ENCODE measurements at places on chromosomes 12 and 14. TPM values are rescaled to one million over a fixed set of nuclear protein-coding genes. Genes with fewer than 3 reads are reported as not detected.

The PLEKHA5 gene
- total RNA-seq = 39.8 TPM

The GYS2 gene
- total RNA-seq = not detected

The RNU7-1 gene
- total RNA-seq = not detected

The CCDC177 gene
- total RNA-seq = 7.5 TPM

The LBHD2 gene
- total RNA-seq = not detected

The TRAF3 gene
- 25.8 TPM for total RNA-seq

The SIX6 gene
- total RNA-seq = not detected

DNA sequence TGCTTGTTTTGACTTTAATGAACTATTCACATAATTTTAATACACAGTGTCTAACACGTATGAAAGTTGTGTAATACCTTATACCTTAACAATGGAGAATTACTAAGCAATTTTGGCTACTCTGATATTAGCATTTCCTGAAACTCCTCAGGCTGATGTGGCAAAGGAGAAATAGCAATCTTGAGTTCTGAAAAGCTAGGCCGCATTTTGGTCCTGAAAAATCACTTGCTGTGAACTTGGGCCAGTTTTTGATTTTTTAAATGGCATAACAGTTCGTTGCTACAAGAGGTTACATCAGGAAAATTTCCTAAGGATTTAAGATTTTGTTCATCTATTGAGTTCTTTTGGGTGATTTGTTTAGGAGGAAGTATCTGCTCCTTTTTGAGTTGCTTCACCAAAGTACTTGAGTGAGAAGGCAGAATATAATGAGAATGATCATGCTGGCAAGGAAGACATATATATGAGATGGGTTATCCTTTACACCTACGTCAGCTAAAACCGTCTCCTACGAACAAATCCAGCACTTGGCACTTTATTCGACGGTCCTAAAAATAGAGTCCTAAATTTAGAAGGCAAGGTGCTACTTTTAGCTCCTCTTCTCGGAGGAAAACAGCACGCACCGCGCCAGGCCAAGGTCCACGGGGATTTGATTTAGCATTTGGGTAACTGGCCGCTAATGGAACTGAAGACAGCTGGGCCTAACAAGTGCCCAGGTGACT is 32.2 kb downstream of the MIA2 start:
- H3K36me3 ChIP-seq = no peaks in the 10 kb centered on the region
- H3K27ac ChIP-seq = peak overlapping the region; percentile 83
- no peak for DNase-seq
- H3K27me3 ChIP-seq = no peaks in the 10 kb centered on the region
- H3K4me3 ChIP-seq = peak overlapping the region; percentile 96
- H3K4me1 ChIP-seq = peaks cover 30% of the 10 kb centered on the region

GRCh38 chr14:71995741-71996140 is 63.5 kb downstream of the RGS6 start:
- peaks cover 4% of the 10 kb centered on the region for H3K4me1 ChIP-seq
- DNase-seq = no peak
- H3K27me3 ChIP-seq = no peaks in the 10 kb centered on the region
- H3K27ac ChIP-seq = peak overlapping the region; percentile 41
- peaks cover 7% of the 10 kb centered on the region for H3K36me3 ChIP-seq

DNA sequence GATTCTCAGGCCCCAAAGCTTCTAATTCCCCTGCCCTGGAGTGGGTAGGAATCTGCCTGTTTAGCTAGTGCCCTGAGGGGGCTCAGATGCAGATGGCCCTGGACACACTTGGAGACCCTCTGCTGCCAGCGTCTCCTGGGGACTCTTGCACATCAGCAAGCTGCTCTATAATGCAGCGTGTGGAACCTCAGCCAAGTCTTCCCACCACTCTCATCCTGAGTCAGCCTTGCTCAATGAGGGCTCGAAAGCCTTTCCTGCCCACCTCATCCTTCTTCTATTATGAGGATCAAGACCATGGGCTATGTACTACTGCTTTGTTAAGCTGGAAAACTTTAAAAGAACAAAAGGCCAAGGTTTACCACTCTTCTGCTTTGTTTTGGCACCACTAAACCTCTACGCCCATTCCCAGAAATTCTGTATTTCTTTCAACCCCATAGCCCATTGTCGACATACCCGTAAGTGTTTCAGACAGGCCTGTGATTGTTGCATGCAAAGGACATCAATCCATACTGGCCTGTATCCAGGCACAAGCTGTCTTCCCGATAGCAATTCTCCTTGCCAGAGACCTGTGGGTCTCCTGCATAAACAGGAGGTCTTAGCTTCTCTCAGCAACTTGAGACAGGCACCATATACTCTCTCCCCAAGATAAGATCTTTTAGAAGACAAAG is 246.9 kb downstream of the DPF3 start:
- H3K4me3 ChIP-seq = no peak overlapping the region
- no peaks in the 10 kb centered on the region for H3K36me3 ChIP-seq
- H3K27me3 ChIP-seq = no peaks in the 10 kb centered on the region

DNA sequence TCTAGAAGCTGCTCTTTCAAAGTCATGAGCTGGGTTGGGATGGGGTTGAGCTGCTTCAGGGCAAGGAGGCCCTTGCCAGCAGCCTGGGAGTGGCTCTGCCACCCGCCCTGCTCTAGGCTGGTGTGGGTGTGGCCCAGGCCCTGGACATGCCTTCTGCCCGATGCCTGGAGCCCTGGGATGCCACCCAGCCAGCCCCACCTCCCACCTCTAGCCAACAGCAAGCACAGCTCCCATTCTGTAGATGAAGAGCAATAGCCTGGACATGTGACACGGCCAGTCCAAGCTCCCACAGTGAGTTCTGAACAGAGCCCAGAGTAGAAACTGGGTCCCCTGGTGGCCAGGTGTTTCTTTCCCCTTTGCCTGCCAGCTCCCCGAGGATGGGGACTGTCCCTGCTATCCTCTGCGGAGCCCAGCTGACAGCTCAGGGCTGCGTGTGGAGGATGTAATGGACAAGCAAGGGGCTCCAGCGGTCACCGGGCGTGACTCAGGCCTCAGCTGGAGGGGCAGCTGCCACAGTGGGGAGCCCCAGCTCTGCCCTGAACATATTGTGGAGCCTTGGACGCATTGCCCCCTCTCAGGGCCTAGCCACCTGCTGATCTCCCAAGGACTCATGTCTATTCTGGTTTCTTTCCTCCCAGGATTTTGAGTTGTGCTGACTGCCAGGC is 165.2 kb downstream of the TSPAN9 start:
- no peak overlapping the region for H3K27ac ChIP-seq
- H3K27me3 ChIP-seq = no peaks in the 10 kb centered on the region
- peaks cover 4% of the 10 kb centered on the region for H3K4me1 ChIP-seq
- H3K4me3 ChIP-seq = no peak overlapping the region
- H3K36me3 ChIP-seq = no peaks in the 10 kb centered on the region

DNA sequence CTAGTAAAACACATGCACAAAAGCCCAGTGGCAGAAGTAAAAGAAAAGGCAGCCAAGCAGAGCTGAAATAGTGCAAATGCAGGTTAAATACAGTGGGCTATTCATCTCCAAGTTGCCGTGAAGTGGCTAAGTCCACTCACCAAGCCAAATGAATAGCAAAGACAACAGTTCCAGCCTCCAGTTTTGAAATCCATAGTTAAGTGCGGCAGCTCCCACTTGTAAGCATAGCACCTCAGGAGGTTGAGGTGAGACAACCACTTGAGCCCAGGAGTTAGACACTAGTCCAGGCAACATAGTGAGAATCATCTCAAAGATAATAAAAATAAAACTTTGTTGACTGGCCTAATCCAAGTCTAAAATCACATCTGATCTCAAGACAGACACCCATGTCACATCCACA is 9.8 kb upstream of the PHLDA1 start:
- H3K36me3 ChIP-seq = peaks cover 6% of the 10 kb centered on the region
- H3K27me3 ChIP-seq = no peaks in the 10 kb centered on the region
- peaks cover 23% of the 10 kb centered on the region for H3K4me1 ChIP-seq
- H3K27ac ChIP-seq = no peak overlapping the region
- no peak overlapping the region for H3K4me3 ChIP-seq
- DNase-seq = no peak

- peak overlapping the region; percentile 74 for H3K4me3 ChIP-seq
- H3K36me3 ChIP-seq = peaks cover 13% of the 10 kb centered on the region
- H3K27ac ChIP-seq = peak overlapping the region; percentile 85
- no peaks in the 10 kb centered on the region for H3K27me3 ChIP-seq
- no peak for DNase-seq
These were observed 6.9 kb downstream of the MLEC start for GRCh38 chr12:120693848-120694247.

DNA sequence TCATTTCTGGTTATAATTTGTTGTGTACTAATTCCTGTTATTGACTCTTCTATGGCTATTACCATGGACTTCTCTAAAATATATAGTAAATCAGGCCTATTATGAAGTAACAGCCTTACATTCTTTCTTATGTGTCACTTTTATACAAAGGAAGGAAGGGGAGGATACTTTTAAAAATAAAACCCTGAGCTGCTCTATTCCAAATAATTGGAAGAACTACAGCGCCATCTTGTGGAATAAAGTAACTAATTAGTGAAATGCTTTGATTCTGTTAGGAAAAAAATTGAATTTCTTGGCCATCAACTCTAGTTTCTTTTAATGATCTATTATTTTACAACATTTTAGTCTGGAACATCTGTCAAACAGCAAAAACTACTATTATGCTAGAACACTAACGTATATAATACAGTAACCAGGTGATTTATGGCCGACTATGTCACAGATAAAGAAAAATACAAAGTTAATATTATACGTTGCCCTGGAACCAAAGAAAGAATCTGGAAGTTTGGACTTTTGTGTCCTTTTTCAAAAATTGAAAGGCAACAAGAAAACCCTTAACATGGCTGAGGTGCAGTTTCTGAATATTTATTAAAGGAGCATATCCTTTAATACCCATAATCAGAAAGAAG is 55.0 kb upstream of the NELL2 start:
- H3K27ac ChIP-seq = no peak overlapping the region
- H3K4me1 ChIP-seq = peaks cover 5% of the 10 kb centered on the region
- no peak overlapping the region for H3K4me3 ChIP-seq
- no peak for DNase-seq
- H3K27me3 ChIP-seq = no peaks in the 10 kb centered on the region

DNA sequence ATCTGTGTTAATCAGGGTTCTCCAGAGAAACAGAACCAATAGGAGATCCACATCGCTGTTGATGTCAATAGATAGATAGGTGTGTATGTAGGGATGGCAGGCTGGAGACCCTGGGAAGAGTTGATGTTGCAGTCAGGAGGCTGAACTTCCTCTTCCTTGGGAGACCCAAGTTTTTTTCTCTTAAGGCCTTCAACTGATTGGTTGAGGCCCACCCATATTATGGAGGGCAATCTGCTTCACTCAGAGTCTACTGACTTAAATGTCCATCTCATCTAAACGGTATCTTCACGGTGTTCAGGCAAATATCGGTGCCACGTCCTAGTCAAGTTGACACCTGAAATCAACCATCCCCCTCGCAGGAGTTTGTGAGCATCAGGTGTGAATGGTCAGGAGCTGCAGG is 63.0 kb downstream of the ETV6 start:
- no peak for DNase-seq
- no peaks in the 10 kb centered on the region for H3K27me3 ChIP-seq
- H3K4me1 ChIP-seq = peaks cover 30% of the 10 kb centered on the region
- no peak overlapping the region for H3K4me3 ChIP-seq
- peaks cover 4% of the 10 kb centered on the region for H3K36me3 ChIP-seq

DNA sequence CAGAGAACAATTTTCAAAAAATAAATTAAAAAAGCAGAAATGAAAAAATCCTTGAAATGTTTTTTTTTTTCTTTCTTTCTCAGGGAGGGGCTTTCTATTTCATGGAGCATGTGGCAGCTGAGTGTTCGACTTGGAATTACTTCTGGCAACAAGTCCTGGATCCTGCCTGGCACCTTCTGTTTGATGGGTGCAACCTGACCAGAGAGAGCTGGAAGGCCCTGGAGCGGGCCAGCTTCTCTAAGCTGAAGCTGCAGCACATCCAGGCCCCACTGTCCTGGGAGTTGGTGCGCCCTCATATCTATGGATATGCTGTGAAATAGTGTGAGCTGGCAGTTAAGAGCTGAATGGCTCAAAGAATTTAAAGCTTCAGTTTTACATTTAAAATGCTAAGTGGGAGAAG is 22.5 kb upstream of the HIGD1C start:
- no peaks in the 10 kb centered on the region for H3K36me3 ChIP-seq
- peaks cover 35% of the 10 kb centered on the region for H3K4me1 ChIP-seq
- no peaks in the 10 kb centered on the region for H3K27me3 ChIP-seq

- no peaks in the 10 kb centered on the region for H3K27me3 ChIP-seq
- no peak for DNase-seq
- no peaks in the 10 kb centered on the region for H3K36me3 ChIP-seq
- no peaks in the 10 kb centered on the region for H3K4me1 ChIP-seq
These were observed 297.1 kb downstream of the PDZRN4 start for GRCh38 chr12:41485203-41485602.

DNA sequence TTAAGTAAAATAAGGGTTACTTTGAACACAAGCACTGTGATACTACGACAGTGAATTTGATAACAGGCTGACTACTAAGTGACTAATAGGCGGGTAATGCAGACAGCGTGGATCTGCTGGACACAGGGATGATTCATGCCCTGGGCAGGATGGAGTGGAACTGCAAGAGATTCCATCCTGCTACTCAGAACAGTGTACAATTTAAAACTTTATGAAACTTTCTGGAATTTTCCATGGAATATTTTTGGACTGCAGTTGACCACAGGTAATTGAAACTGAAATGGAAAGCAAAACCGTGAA is 46.0 kb downstream of the YEATS4 start:
- no peaks in the 10 kb centered on the region for H3K27me3 ChIP-seq
- DNase-seq = no peak
- H3K4me3 ChIP-seq = no peak overlapping the region
- peaks cover 4% of the 10 kb centered on the region for H3K4me1 ChIP-seq
- H3K27ac ChIP-seq = no peak overlapping the region

DNA sequence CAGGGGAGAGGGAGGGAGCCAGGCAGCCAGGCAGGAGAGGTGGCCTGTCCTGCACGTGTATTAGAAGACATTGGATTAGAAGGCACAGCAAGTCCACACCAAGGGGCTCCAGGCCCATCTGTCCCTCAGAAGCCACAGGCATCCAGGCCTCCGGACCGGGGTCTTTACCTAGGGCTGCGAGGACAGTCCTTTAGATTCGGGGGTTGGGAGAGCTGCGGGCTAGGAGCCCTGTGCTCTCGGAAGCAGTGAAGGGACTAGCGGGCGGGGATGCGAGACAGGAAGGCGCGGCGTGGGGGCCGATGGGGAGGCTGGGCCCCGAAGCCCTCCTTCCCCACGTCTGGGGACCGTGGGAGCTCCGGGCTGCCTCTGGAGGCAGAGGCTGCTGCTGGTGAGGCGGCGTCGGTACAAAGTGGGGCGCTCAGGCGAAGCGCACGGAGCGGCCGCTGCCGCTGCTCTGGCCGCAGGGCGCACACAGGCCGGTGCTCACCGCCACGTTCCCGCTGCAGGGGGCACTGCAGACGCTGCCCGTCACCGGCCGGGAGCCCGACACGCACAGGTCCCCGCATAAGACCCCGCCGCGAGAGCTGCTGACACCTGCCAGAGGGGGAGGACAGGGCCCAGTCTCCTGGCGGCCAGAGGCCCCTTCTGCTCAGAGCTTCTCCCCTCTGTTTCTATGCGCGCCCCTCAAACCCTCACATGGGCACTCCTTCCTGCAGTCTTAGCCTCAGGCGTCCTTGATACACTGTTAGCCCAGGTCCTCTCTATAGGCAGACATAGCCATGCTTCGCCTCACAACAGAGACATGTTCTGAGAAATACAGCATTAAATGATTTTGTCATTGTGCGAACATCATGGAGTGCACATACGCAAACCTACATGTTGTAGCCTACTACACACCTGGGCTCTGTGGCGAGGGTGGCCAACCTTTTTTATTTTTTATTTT is 17.3 kb downstream of the KRT7 start:
- H3K27me3 ChIP-seq = peaks cover 54% of the 10 kb centered on the region
- H3K27ac ChIP-seq = no peak overlapping the region
- no peak overlapping the region for H3K4me3 ChIP-seq
- peaks cover 38% of the 10 kb centered on the region for H3K4me1 ChIP-seq
- H3K36me3 ChIP-seq = no peaks in the 10 kb centered on the region

GRCh38 chr12:24554612-24555295 is 394.1 kb downstream of the BCAT1 start:
- H3K4me3 ChIP-seq = peak overlapping the region; percentile 41
- no peak for DNase-seq
- H3K4me1 ChIP-seq = peaks cover 63% of the 10 kb centered on the region
- H3K27me3 ChIP-seq = no peaks in the 10 kb centered on the region
- no peak overlapping the region for H3K27ac ChIP-seq

Data from neural crest cell (in vitro differentiated cells).